ENCODE measurements at places on chromosomes 1 and 21.

- DNase-seq = no peak
These were observed 980.8 kb downstream of the PLA2G4A start for GRCh38 chr1:187809549-187809948.

GRCh38 chr1:2583871-2584351 lies 2.7 kb upstream of the PRXL2B start:
- peak; percentile 63 for DNase-seq

DNA sequence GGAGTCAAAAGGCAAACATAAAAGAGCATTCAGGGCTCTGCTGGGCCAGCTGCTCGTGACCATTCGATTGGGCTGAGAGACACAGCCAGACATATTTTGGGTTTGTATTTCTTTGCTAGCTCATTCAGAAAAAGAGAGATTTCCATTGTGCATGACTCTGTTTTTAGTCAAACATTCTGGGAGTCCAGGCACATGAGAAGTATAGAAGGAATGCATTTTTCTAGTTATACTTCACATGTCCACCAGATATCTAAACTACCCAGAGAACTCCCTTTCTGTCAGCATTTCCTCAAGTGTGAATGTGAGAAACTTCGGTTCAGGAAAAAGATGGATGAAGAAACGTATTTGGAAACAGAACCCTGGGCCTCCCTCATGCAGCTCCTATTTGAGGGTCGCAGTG lies 6.3 kb upstream of the KCNE1 start:
- DNase-seq = no peak

DNA sequence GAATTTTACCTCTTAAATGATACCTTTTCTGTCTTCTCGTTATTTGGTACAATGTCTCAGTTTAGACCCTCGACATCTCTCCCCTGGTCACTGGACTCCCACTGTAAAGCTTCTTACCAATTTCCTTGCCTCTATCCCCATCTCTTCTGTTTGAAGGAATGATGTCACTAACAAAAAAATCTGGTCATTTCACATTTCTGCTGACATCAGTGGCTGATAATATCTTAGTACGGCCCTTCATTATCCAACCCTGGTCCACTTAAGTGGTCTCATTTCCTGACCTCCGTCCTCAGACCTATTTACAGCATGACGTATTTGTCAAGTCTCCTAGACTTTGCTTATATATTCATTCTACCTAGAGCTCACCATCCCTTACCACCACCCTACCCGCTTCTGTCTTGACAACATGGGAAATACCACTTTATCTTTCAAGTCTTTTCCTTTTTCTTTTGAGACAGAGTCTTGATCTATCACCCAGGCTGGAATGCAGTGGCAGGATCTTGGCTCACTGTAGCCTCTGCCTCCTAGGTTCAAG lies 60.9 kb downstream of the C1orf21 start:
- no peak for DNase-seq

- DNase-seq = no peak
These were observed 74.3 kb upstream of the ATP1A1 start for GRCh38 chr1:116298746-116299145.

DNA sequence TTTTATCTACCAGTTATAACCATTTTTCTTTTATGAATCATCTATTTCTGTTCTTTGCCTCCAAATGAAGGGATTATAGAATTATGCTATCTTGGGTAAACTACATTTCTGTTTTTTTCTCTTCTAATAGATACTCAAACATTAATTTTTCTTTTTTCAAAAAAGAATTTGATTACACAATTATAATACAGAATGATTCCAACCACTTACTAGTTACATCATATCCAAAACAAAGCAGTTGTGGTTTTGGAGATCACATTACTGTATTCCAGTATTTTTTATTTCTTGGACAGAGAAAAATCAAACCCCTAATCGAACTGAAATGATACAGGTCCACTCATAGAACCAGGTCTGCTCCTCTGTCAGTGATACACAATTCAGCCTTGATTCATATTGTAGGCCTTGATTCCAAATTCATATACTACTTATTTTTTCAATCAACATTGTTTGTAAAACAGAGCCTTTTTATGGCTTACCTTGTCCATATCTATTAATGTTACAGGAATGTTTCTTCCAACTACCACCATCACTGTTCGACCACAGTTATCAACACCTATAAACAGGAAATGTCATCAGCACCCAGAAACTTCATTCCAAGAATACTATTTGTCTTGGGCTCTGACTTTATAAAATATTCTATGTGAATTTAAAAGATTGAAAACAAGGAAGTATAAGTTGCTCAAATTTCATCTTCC lies 43.2 kb downstream of the GDAP2 start:
- DNase-seq = no peak

- no peak for DNase-seq
These were observed 21.4 kb upstream of the NPPB start for GRCh38 chr1:11880181-11880575.

GRCh38 chr1:9402256-9402616 lies 109.5 kb downstream of the SPSB1 start:
- DNase-seq = no peak

- DNase-seq = no peak
These were observed 25.1 kb downstream of the ZBTB17 start for GRCh38 chr1:15950763-15951295.

- no peak for DNase-seq
These were observed 7.0 kb downstream of the PAFAH2 start for GRCh38 chr1:25990702-25991395.

- DNase-seq = no peak
These were observed 5.3 kb upstream of the TMEM52 start for GRCh38 chr1:1924386-1924785.

- DNase-seq = no peak
These were observed 94.8 kb upstream of the KIAA0040 start for GRCh38 chr1:175287377-175287776.

DNA sequence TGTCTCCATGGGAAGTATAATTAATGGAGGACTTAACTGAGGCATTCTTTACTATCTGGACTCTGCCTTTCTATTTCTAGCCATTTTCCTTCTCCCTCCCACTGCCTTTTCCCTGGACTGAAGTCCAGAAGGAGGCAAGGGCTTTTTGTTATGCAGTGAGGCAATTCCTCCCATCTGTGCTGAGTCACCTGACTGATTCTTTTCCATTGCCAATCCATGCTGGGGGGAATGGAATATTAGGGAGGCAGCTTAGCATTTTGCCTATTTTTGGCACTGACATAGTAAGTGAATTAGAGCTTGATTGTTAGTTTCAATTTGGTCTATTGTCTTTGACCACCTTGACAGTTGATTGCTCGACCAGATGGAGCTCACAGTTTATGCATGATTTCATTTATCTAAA lies 1000.6 kb upstream of the PRMT6 start:
- DNase-seq = no peak

GRCh38 chr1:209364716-209365115 lies 218.8 kb upstream of the CAMK1G start:
- no peak for DNase-seq

GRCh38 chr1:12065872-12066271 lies 2.8 kb downstream of the TNFRSF8 start:
- no peak for DNase-seq

- DNase-seq = no peak
These were observed 141.3 kb downstream of the NRIP1 start for GRCh38 chr21:14923468-14923867.

- DNase-seq = no peak
These were observed 239.8 kb upstream of the C1orf105 start for GRCh38 chr1:172180501-172181285.

DNA sequence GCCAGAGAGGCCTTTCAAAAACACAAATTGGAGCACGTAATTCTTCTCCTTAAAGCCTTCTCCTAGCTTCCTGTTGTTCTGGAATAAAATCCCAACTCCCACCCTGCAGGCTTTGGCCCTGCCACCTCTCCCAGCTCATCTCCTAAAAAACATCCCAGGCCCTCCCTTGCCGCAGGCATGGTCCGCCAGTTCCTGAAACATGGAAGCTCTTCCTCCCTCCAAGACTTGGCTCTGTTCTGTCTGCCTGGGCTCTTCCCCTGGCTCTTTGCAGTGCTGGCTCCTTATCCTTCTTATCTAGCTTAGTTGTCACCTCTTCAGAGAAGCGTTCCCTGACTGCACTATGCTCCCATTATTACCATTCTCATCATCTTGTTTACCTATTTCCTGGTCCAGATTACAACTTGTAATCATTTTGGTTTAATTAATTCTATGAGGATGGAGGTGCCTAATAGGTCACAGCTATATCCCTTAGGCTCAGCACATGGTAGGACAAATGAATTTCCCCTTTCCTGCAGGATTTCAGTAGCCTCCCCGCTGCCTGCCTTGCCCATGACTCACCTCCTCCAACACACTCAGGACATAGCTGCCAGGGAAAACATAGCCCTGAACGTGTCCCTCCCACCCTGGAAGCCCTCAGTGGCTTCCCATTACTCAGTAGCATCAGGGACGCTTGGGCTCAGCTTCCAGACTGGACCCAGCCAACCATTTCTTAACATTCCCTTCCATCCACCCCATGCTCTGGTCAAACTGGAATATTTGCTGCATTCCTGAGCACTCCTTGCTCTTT lies 15.7 kb upstream of the IGSF21 start:
- DNase-seq = no peak

GRCh38 chr1:46568461-46568891 lies 17.0 kb upstream of the KNCN start:
- no peak for DNase-seq

Measured in NCI-H345 (cell line).